Activated CD8-positive, alpha-beta memory T cell treated with anti-CD3 and anti-CD28 coated beads for 1 hour (primary cell): ENCODE measurements at places on chromosomes 4 and X.

- no peak for DNase-seq
Observed at GRCh38 chr4:36502350-36502749, 220.9 kb downstream of the DTHD1 start.

GRCh38 chrX:69493766-69494165 is 10.4 kb upstream of the NALF2 start:
- no peak for DNase-seq

DNA sequence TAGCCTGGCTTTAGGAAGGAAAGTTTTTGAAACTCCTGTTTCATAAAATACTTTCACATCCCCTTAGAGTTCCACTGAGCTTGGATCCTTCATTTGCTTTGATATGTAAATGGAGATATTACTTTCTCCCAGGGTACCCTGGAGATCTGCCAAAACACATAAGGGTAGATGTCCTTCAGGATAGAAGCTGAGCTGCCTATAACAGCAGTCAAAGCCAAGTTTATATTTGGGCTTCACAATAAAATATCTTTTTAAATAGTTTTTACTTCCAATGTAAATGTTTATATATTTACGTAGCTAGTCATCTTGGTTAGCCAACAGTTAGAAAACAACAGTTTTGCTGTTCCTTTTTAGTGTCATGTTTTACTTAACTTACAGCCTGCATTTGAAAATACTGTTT is 742.3 kb upstream of the POU3F4 start:
- no peak for DNase-seq

DNA sequence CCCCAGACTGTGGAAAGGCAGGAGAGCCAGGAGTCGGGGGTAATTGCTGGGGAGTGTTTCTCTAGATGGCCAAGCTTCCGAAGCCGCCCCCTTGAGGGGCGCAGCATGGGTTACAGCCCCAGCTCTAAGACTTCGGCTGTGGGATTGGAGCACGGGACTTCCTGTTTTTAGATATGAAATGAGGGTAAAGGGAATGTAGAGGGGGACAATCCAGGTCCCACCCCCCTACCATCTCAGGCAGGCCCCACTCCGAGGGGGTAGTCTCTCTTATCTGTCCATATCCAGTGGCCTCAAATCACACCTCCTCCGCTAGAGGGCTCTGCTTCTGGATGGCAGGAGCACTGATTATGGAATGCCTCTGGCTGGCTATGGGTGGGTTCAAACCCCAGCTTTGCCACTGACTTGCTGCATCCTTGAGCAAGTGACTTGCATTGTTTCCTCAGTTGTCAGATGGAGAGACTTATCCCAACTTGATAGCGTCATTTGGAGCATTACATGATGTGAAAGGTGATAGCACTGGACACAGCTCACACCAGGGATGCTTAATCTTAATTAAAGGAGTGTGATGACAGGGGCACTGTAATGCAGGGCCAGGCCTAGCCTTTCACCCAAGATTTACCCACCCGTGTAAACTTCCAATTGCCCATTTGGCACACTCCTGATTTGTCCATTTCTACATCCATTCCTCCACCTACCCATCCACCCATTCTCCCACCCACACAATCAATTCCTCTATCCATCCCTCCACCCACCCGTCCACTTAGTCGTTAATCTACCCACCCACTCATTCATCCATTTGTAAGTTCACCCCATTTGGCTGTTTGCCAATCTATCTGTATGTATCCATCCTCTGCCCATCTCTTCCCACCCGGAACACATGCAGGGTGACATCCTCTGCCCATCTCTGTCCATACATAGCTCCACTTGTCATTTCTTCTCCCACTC is 848 bp upstream of the KCND1 start:
- DNase-seq: no peak
